Umbilical cord (tissue), 2 donors: ENCODE measurements at places on chromosomes 11 and 22.

- no peak for DNase-seq
Observed at GRCh38 chr22:47476231-47476630, 713.8 kb downstream of the TBC1D22A start.

DNA sequence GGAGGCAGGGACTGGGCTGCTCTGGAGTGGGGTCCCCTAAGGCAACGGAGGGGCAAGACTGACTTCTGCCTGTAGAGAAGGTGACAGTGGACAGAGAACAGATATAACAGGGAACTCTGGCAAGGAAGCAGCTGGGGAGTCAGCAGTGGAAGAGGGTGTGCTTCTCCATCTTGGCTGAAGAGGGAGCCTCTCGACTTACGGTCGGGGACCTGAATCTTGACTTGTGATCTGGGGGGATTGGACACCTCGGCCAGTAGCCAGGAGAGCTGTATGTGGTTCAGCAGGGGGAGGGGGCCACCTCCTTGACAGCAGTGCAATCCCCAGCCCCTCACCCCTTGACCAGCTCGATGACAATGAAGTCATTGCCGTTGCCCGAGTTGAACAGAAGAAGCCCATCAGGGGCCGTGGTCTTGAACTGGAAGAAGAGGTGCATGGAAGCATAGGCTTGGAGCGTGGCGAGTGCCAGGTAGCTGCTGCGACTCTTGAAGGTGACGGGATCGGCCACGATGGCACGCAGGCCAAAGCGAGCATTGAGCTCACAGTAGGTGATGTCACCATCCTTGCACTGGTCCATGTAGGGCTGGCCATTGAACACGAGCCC, 60.0 kb downstream of the SLC22A12 start:
- no peak for DNase-seq

DNA sequence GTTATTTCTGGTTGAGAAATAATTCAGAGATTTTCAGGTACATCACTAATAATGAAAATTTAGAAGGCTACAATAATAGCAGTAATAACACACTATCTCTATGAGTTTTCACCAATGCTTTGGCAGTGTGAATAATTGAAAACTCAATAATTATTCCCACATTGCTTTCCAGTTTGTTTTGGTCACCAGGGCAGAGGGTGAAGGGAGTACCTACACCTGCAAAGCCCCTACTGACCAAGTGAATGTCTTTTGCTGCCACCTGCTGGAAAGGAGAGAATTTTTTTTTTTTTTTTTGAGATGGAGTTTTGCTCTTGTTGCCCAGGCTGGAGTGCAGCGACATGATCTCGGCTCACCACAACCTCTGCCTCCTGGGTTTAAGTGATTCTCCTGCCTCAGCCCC, 3.2 kb downstream of the NELL1 start:
- no peak for DNase-seq

GRCh38 chr11:56545531-56545930, 2.5 kb upstream of the OR5M11 start:
- no peak for DNase-seq

DNA sequence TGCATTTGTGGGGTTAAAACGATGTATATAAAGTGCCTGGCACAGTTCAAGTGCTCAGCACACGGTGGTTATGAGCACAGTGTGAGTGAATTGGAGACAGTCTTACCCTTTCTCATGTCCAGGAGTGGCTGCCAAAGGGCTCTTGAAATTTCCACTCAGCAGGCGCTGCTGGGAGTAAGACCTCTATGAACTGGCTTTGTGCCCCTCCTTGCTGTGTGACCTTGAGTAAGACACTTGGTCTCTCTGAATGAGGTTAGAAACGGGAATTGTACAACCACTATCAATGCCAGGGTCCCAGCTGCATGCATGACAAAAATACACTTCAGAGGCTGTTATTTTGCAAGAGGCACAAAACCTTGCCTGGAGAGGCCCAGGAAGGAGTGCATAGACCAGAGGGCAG, 86.6 kb downstream of the TSPAN18 start:
- no peak for DNase-seq

- DNase-seq, result peak; percentile 96
Observed at GRCh38 chr11:57499413-57499982, 16.0 kb downstream of the SLC43A1 start.

GRCh38 chr11:102208835-102209234, 98.6 kb downstream of the YAP1 start:
- DNase-seq, result no peak

DNA sequence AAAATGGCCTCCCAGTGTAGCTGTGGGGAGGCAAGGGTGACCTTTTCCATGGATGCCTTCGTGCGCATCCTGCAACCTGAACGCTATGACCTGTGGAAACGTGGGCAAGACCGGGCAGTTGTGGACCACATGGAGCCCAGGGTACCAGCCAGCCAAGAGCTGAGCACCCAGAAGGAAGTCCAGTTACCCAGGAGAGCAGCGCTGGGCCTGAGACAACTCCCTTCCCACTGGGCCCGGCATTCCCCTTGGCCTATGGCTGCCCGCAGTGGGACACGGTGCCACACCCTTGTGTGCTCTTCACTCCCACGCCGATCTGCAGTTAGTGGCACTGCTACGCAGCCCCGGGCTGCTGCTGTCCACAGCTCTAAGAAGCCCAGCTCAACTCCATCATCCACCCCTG, 24.8 kb downstream of the KDM4D start:
- no peak for DNase-seq

DNA sequence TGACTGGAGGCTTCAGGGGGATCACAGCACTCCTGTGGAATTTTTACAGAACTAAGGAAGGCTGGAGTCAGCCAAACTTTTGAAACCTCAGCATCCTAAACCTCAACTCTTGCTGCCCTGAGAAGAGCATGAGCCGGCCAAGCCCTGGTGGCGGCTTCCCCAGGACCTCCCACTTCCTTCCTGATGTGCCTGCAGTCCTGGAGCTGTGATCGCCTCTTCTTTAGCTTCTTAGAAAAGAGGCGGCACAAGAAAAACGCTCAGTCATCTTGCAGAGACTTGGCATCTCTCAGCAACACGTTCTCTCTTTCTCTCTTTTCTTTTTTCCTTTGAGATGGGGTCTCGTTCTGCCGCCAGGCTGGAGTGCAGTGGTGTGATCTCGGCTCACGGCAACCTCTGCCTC, 40.4 kb upstream of the AMPD3 start:
- peak; percentile 29 for DNase-seq

DNA sequence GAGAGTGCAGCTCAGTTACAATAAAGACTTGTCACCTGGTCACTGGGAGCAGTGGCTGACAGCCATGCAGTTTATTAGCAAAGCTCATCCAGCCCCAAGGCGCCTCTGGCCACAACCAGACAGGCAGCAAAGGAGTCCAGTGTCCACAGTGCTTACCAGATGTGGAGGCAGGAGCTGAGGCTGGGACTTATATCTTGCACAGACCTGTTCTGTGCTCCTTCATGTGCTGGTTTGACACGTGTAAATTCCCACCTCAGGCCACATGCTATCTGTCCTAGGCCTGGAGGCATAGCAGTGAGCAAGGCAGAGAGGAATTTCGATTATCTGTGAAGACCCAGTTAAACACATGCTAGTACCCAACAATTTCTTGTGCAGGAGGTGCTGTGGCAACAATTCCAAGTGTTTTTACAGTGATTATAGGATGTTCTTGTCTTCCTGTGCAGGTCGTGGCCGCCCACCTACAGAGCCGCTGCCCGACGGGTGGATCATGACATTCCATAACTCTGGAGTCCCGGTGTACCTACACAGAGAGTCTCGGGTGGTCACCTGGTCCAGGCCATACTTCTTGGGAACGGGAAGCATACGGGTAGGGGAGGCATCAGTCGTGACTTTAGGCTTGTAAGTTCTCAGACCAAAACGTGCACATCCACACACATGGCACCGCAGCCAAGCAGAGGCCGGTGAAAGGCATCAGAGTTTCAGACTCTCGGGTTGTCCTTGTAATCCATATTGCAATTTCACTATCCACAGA, 9.4 kb downstream of the DGCR8 start:
- no peak for DNase-seq

DNA sequence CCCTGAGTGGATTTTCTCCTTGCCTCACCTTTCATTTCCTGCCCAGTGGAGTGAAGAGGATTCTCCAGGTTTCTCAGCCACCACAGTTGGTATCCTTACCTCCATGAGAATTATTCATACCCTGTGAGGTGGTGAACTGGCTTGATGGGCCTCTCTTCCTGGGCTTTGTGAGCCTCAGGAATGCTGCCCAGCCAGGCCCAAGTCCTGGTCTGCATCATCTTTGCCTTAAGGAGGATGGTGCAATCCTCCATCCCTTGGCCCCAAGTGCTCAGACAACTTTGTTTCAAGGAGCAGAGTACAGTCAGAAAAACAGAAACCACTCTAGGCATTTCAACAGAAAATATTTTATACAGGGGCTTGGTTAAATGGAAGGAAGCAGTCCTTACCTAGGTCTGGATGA, 114.2 kb upstream of the CADM1 start:
- no peak for DNase-seq

GRCh38 chr22:42611051-42611450, 3.6 kb downstream of the POLDIP3 start:
- DNase-seq, result no peak

DNA sequence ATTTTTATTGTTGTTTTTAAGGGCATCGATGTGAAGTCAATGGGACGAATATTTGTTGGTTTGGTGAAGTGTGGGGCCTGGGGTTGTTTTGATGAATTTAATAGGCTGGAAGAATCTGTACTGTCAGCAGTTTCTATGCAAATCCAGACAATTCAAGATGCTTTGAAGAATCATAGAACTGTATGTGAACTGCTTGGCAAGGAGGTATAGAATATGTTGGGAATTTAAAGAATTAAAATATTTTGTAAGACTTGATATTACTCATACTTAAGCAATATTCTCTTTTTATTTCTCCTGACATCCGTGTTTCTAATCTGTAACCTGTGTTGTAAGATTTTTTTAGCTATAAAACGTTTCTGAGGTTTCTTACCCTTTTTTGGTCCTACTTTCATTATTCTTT, 61.6 kb downstream of the DYNC2H1 start:
- no peak for DNase-seq
